ENCODE measurements at places on chromosomes 1 and 21.

DNA sequence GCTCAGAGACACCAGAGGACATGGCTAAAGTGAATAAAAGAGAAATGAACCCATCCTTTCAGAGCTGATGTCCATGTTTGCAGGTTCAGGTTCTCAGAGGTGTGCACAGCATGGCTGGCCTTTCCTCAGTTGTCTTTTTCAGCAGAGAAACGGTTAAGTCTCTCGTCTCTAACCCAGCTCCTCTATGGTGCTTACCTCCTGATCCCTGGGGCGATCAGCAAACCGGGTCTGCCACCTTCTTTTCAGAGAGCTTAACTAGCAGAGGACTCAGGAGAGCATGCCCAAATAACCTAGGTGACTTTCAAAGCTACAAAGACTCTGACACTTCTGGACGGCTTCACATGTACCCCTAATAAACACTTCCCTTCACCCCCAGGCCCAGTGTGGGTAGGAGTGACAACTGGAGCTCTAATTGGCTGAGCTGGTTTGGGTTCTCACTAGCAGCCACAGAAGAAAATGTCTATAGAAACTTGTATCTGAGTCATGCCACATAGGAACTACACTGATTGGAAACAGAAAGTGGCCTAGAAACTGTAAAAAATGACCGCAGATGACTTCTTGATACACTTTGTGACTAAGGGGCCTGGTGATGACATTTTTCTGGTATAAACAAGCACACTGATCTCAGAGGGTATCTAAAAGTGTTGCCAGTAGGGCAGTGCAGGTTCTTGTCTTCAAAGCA, at the start of gene AIM2:
AIM2 (minus strand) TSS at position 329 of the 682 bp plus-strand sequence. CDS start 3,267 bp downstream, outside the sequence.
- DNase-seq: no peak

- no peak for DNase-seq
These were observed 3.3 kb upstream of the CD55 start for GRCh38 chr1:207318072-207318619.

DNA sequence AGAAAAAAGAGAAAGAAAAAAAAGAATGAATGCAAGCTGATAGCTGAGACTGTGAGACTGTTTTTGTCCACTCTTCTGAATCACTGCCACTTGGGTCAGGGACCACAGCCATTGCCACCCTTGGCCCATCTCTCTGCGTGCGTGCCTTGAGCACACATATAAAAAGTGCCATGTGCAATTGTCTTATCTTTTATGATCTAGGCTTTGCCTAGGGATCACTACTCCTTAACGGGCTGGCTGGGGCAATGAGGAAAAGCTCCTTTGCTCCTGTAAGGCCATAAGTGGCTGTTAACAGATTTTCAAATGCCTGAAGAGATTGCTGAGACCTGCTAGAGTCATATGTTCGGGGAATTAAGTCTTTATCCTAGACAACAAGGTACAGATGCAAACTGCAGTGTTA, 8.2 kb downstream of the SPATA46 start:
- DNase-seq: no peak

- no peak for DNase-seq
These were observed 125.1 kb downstream of the GIPC2 start for GRCh38 chr1:78170859-78171258.

GRCh38 chr1:232968391-232968790, 18.0 kb downstream of the NTPCR start:
- DNase-seq: no peak

GRCh38 chr1:42950116-42950481, 8.6 kb downstream of the SLC2A1 start:
- no peak for DNase-seq

Data from stimulated activated CD8-positive, alpha-beta memory T cell treated with anti-CD3 and anti-CD28 coated beads, Interleukin-15, amount 100 ng/mL, for 1 hour (primary cell).